GM23338 (cell line): ENCODE measurements at places on chromosomes 1 and 21.

DNA sequence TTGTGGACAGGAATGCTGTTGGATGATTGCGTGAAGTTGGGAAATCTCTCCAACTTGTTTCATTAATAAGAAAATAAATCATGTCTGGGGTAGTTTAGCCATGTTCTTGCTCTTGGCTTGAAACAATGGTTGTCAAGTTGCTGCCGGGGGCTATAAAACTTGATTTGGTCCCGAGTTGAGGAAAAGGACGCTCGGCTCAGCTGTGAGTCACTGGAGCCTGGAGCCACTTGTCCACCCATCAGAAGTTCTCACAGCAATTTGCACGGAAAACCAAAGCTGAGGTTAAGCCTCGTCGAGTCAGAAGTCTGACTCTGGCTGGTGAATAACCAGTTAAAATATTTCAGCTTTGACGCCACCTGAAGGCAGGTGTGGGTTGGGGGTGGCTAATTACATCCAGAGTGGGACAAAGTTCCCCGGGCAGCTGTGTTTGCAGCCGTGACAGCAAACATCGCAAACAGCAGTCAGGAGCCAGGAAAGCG, 19.7 kb upstream of the RIPK4 start:
- no peak for DNase-seq

- no peak for DNase-seq
Observed at GRCh38 chr1:83583351-83584014, 415.4 kb downstream of the TTLL7 start.

DNA sequence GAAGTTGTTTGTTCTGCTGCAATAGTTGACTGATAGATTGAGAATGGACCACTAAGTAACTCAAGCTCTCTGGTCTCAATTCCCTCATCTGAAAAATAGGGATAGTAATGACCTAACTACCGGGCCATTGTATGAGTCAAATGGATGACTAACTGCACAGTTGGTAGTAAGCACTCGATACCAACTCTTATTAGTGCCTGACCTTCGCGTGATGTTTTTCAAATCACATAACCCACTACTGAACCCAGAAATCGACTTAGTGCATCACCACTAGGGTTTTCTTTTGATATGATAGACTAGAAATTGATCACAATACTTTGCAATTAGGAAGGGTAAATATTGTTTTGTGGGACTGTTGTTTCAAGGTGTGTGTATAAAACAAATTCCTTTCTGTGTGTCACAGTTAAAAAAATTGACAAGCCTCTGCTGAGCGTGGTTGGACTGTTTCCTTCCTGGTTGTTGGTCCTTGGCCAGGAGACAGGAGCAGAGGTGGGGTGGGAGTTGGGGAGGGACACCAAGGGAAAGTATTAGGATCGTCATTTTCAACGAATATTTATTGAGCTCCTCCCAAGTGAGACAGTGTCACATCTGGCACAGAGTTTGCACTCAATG, 54.0 kb upstream of the LRP8 start:
- DNase-seq = no peak

DNA sequence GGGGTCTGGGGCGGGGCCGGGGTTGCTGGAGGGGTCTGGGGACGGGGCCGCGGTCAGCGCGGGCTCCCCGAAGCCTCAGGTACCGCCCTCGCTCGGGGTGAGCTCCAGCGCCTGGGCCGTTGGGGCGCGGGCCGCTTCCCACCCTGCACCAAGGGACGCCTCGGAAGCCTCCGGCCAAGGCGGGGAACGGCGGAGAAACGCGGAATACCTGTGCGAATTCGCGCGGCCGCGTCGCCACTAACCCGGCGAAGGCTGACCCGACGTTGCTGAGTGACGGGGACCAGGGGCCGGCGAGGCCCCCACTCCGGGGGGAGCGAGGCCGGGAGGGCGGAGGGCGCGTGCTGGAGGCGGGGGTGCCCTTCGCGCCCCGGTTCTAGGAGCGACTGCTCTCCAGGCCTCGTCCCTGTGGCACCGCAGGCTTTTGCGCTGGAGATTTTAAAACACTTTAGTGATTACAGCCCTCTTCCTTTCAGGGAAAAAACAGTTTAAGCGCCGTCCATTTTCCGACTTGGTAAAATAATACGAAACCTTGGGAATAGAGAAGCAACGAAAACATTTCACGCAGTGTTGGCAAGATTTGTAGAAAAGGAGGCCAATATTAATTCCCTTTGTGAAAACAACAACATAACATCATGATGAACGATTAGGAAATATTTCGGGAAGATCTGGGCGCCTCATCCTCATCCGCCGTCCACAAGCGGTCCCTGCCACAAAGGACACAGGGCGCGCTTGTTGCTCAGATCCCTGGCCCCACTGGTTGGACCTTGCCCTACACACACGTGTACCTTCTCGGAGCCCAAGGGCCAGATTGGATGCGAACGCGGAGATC, 971 bp upstream of the GNG4 start:
- peak; percentile 86 for DNase-seq

DNA sequence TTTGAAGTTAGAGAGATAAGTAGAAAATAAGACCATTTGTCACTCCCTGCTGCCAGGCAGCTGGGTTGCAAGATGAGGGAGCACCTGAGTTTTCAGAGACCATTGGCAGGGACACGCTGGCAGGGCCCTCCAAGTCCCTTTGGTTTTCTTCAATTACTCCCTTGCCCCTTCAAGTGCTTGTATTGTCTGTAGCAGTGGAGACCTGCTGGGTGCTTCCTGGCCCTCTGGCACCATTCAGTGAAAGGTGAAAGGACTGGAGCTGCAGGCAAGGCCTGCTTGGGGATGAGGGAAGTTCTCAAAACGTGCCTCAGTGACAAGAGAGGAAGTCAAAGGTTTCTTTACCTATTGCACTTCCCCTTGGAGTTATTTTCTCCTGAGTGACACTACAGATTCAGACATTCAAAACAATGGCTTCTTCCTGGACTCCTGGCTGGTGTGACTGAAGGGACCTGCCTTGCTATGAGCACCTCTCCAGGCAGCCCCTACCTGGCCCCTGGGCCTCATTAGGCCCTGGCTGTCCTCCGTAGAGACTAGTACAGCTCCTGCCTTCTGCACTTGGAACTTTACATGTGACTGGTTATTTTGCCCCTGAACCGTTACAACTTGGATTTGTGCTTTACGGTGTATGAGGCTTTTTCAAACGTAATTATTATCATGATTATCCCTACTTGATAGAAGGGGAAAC, 100.1 kb downstream of the C1orf21 start:
- peak; percentile 54 for DNase-seq

GRCh38 chr1:202179828-202180750, 13.5 kb upstream of the LGR6 start:
- no peak for DNase-seq

DNA sequence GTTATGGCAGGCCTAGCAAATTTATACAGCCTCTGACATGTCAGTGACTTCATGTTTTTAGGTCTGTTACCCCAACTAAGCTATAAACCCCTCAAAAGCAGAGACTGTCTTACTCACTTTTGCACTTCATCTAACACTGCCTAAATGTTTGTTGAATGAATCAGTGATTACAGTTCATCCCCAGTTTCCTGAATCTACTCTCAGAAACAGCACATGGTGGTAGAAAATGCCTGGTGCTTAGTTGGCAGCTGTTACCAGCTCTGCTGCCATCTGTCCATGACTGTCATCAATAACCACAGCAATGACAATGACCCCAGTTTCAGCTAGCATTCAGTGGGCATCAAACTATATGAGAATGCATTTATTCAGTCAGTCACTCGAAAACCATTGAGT, 110.5 kb upstream of the SERBP1 start:
- DNase-seq = no peak

DNA sequence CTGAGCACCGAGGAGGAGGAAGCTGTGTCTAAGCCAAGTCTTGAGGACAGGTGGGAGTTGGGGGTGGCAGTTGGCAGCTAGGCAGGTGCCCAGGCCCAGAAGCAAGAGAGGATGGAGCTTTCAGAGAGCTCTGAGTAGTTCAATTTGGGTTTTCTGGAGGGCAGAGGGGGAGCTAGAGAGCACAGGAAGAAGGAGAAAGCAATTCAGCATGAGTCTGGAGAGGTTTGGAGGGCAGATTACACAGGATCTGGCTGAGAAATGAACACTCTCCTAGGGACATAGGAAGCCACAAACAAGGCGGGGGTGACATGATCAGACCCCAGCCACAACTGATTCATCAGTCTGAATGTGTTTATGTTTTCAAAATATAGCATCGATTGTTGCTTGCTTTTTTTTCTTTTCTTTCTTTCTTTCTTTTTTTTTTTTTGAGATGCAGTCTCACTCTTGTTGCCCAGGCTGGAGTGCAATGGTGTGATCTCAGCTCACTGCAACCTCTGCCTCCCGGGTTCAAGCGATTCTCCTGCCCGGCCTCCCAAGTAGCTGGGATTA, 23.8 kb downstream of the PTPRF start:
- peak; percentile 86 for DNase-seq

GRCh38 chr1:54996869-54997710, 1.6 kb upstream of the BSND start:
- peak; percentile 43 for DNase-seq

- DNase-seq = peak; percentile 74
Observed at GRCh38 chr1:165444897-165445370, at the start of gene RXRG. Gene RXRG (minus strand): TSS chr1:165445126. CDS start chr1:165444893, 233 bp downstream.

DNA sequence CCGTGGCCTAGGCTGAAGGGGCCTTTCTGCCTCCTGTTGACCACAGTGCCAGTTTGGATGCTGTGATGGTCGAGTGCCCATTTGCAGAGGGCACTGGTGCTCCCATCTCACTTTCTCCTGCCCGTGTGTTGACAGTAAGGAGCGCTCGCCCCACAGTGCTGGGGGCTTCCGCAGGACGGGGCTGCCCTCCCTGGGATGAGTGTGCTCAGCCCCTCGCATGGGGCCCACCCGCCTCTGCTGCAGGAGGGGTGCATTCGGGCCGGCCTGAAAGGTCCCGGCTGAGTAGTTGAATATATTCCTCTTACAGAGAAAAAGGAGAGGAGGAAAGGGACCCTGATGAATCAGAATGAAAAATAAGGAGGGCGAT, 37.3 kb downstream of the NTPCR start:
- DNase-seq = no peak

GRCh38 chr1:76046149-76046548, 28.4 kb upstream of the ST6GALNAC3 start:
- DNase-seq = no peak

GRCh38 chr1:85460555-85461088, 4.3 kb downstream of the DDAH1 start:
- no peak for DNase-seq

- DNase-seq = peak; percentile 82
Observed at GRCh38 chr1:41313661-41314131, 47.5 kb upstream of the FOXO6 start.

GRCh38 chr1:36523230-36523495, 40.5 kb upstream of the CSF3R start:
- DNase-seq = no peak

GRCh38 chr1:168966217-168966616, 140.3 kb upstream of the ATP1B1 start:
- no peak for DNase-seq

DNA sequence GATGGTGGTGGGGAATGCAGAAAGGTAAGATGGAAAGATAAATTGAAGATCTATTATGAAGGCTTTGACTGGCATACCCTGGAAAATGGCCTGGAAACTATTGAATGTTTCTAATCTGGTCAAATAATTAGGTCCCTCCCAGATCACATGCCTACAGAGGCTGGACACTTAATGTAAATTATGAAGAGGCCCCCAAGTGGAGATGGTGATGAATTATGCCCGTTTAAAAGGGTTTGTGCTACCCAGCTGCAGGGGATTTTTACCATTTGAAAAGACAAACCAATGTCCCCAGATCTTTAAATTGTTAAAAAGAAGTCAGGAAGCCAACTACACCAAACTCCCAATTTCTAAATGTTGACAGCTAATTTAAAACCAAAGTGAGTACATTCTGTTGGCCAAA, 35.7 kb upstream of the FMN2 start:
- no peak for DNase-seq

DNA sequence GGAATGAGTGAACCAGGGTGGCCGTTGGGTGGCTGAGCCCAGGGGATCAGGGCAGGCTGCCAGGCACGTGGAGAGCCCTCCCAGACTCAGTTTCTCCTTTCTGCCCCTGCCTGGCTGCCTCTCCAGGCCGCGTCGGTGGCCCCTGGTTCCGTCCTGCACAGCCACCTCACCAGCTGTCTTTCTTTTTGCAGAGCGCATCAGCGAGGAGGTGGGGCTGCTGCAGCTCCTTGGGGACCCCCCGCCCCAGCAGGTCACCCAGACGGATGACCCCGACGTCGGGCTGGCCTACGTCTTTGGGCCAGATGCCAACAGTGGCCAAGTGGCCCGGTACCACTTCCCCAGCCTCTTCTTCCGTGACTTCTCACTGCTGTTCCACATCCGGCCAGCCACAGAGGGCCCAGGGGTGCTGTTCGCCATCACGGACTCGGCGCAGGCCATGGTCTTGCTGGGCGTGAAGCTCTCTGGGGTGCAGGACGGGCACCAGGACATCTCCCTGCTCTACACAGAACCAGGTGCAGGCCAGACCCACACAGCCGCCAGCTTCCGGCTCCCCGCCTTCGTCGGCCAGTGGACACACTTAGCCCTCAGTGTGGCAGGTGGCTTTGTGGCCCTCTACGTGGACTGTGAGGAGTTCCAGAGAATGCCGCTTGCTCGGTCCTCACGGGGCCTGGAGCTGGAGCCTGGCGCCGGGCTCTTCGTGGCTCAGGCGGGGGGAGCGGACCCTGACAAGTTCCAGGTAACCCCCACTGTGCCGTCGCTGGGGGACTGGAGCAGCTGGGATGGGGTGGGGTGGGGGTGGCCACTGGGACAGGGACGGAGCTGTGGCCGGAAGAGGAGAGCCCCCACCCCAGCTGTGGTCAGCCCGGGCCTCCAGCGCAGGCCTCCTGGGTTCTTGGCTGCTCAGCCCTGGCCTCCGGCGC, 63.3 kb downstream of the COL18A1 start:
- DNase-seq = no peak

GRCh38 chr21:33810766-33811165, 104.8 kb downstream of the ATP5PO start:
- no peak for DNase-seq

GRCh38 chr1:32393832-32394140, 455 bp downstream of the BSDC1 start:
- peak; percentile 75 for DNase-seq

- DNase-seq = peak; percentile 94
Observed at GRCh38 chr1:204507317-204508105, 8.7 kb upstream of the MDM4 start.

DNA sequence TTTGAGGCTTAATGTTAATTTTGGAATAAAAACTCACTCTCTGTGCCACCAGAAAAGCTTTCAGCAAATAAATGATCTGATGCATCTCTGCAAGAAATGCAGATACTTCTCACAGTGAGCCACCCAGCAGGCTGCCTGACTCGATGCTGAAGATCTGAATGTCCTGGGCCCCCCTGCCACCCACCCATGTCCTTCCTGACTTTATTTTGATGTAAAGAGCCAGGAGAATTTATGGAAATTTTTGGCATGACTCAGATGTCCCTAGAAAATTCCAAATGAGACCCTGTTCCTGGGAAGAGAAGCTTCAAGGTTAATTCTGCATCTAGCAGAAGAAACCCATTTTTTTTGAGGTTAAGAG, 62.8 kb upstream of the COA6 start:
- DNase-seq = no peak

DNA sequence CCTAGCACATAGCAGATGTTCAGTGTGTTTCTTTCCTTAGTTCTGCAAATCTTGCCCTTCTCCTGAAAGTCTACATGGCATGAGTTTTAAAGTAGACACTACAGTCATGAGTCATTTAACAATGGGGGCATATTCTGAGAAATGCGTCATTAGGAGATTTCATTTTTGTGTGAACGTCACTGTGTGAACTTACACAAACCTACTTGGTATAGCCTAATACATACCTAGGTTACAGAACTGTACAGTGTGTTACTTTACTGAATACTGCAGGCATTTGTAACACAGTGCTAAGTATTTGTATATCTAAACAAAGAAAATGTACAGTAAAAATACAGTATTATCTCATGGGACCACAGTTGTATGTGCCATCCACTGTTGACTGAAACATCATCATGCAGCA, 10.0 kb downstream of the TTF2 start:
- DNase-seq = no peak

- peak; percentile 16 for DNase-seq
Observed at GRCh38 chr1:28926629-28927265, 12.4 kb downstream of the EPB41 start.
